Mammary epithelial cell (primary cell): ENCODE measurements at places on chromosomes 1 and 21. TPM values are rescaled to one million over a fixed set of nuclear protein-coding genes. Genes with fewer than 3 reads are reported as not detected.

AMY2A gene
- total RNA-seq = not detected

CENPF gene
- 25.3 and 52.4 TPM in 2 replicates for total RNA-seq

HSPG2 gene
- 207 TPM for total RNA-seq

BMP8A gene
- total RNA-seq = not detected in 2 replicates

ANGPTL3 gene
- total RNA-seq = not detected in 2 replicates

SLC1A7 gene
- not detected for total RNA-seq

PBX1 gene
- 4.0 and 10.2 TPM in 2 replicates for total RNA-seq

NBPF6 gene
- not detected for total RNA-seq

CFHR3 gene
- not detected for total RNA-seq

POU3F1 gene
- total RNA-seq = 0.17 TPM

ANKRD34A gene
- 1.2 and 1.6 TPM in 2 replicates for total RNA-seq

FOXJ3 gene
- total RNA-seq = 40.8 TPM

PLPPR5 gene
- not detected for total RNA-seq

TMEM200B gene
- total RNA-seq = not detected in 2 replicates

PRAMEF2 gene
- total RNA-seq = not detected in 2 replicates

NRIP1 gene
- total RNA-seq = 73.7 TPM

EMC1 gene
- 68.0 TPM for total RNA-seq

RPTN gene
- total RNA-seq = not detected in 2 replicates

BNIPL gene
- 0.17 TPM for total RNA-seq

PDZK1IP1 gene
- 0.40 TPM in 1 of 2 replicates, not detected in the other for total RNA-seq

OXCT2 gene
- total RNA-seq = 1.7 TPM

SMG7 gene
- total RNA-seq = 31.8 TPM

B3GALT2 gene
- 0.12 TPM in 1 of 2 replicates, not detected in the other for total RNA-seq

ZRANB2 gene
- total RNA-seq = 40.7 TPM

HES3 gene
- not detected in 2 replicates for total RNA-seq

FCRL2 gene
- not detected for total RNA-seq

OLFML2B gene
- 0.50 TPM for total RNA-seq

CDC42BPA gene
- total RNA-seq = 50.8 TPM

CYB5RL gene
- total RNA-seq = 1.7 TPM

RHD gene
- not detected for total RNA-seq

MOV10 gene
- 65.7 and 76.0 TPM in 2 replicates for total RNA-seq

SPRR2A gene
- total RNA-seq = 1.7 and 2.7 TPM in 2 replicates

FAM163A gene
- not detected in 2 replicates for total RNA-seq

FNDC5 gene
- total RNA-seq = not detected in 2 replicates

ILDR2 gene
- 0.16 TPM in 1 of 2 replicates, not detected in the other for total RNA-seq

PGBD5 gene
- 0.67 TPM for total RNA-seq

SPRR1A gene
- 4.9 and 5.2 TPM in 2 replicates for total RNA-seq
